Activated CD4-positive, alpha-beta T cell treated with anti-CD3 and anti-CD28 coated beads, Interleukin-2, Interleukin-4, amounts not matched to agents 100 ng/mL and 50 ng/mL, durations not matched to agents 16 hours and 8 hours (primary cell): ENCODE measurements at places on chromosomes 2 and 18.

- no peak for DNase-seq
These were observed 185.2 kb downstream of the ALPK2 start for GRCh38 chr18:58443671-58444070.

DNA sequence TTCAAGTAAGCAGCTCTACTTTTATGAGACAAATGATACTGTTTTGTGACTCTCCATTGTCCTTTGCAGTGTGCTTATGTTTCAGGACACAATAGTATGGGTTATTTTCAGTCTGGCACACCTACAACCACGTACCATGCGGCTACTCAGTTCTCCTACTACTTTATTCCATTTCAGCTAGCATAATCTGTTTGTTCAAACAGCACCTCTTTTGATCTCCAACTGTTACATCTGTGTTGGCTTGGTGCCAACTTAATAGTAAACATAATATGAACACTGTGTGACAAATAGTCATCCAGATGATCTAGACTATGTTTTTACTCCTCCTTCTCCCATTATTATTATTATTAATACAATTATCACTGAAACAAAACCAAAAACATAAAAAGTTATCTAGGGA is 40.5 kb downstream of the MYO3B start:
- DNase-seq: no peak

- no peak for DNase-seq
These were observed 680.2 kb downstream of the NYAP2 start for GRCh38 chr2:226079671-226080181.

- DNase-seq: no peak
These were observed 4.8 kb upstream of the THOC1 start for GRCh38 chr18:272650-273049.

DNA sequence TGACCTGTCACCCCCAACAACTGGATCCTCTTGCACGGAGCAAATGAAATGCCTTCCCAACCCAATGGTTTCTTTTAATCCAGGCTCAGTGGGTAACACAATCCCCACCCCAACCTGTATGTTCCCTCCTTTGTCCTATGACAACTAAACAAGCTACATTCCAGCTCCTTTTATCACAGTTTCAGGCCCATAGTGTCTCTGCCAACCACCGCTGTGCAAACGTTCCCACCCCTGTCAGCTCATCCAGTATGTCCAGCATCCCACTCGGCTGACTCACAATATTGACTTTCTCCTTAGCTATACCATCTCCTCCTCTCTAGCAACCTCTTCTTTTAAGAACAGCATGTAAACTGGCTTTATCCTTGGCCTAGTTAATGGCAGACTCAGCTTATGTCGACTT is 117.9 kb upstream of the PPP1CB start:
- DNase-seq: no peak

GRCh38 chr18:73962256-73962655 is 185.4 kb downstream of the FBXO15 start:
- DNase-seq: no peak

GRCh38 chr2:32136097-32136496 is 29.6 kb upstream of the SLC30A6 start:
- DNase-seq: no peak

DNA sequence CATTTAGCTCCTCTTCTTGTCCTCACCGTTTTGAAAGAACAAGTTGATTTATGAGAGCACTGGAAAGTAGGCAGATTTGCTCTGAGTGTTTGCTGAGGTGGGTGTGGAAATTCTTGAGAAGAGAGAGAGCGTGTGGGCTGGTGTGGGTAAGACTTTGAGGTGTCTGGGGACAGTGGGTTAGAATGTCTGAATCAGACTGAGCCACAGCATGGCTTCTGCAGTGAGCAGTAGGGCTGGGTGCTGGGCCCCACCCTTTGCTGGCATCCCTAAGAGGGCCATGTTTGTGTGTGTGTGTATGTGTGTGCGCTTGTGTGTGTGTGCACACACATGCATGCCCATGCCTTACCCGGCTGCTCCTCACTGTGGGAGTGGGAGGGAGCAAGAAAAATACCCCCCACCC is 63.7 kb downstream of the COPS8 start:
- DNase-seq: no peak

DNA sequence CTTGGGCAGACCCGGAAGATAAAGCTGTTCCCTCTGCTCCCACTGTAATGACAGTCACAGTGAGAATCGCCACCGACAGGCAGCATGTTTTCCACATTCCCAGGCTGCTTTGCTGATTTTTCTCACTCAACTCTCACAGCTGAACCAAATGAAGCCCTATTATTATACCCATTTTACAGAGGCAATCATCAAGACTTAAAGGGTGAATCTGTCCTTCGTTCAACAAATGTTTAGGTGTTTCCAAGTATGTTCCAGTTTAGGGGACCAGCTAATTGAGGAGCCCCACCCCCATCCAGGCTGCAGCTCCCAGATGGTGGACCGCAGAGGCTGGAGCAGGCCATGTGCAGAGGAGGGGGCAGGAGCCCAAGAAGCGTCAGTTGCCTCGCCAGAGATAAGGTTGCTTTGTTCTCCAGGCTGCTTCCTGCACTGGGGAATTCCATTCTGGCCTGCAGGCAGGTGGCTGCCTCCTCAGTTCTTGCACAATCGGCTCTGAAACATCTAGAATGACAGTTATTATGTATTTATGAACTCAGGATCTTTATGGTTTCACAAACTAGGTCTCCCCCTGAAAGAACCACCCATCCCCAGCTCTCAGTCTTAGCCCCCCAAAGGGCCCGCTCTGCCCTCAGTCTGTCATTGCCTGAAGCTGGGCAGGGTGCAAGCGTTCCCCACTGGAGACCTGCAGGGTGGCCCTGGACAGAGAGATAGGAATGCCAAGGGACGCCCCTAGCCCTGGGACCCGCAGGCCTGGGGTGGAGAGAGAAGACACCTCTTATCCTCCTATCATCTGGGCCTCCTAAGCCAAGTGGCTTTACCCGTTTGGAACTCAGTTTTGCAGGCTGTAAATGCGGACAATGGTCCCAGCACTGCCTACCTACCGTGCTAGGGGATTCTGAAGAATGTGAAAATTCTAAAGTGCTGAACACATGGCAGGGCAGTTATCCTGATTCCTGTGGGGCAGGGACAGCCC is 49.1 kb upstream of the MYCN start:
- no peak for DNase-seq

- no peak for DNase-seq
These were observed 368.8 kb downstream of the MEIS1 start for GRCh38 chr2:66803726-66804125.

DNA sequence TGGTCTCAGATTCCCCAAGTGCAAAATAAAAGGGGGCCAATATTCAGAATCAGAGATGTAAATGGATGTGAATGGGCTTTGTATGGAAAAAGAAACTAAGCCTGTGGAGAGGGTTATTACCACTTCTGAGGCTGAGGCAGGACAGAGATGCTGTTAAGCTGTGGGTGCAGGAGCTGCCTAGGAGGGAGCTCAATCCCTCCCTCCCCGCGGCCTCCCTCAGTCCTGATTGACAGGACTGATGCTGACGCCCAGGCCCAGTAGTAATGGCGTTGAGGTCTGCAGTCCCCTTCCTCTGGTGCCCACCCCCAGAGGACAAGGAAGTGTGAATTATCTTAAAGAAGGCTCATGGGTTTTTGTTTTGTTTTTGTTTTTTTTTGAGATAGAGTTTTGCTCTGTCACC is 40.4 kb downstream of the PSD4 start:
- DNase-seq: no peak

- DNase-seq: no peak
These were observed 6.1 kb upstream of the PCBP1 start for GRCh38 chr2:70081221-70081620.

GRCh38 chr2:20796374-20796791 is 26.5 kb downstream of the LDAH start:
- no peak for DNase-seq

DNA sequence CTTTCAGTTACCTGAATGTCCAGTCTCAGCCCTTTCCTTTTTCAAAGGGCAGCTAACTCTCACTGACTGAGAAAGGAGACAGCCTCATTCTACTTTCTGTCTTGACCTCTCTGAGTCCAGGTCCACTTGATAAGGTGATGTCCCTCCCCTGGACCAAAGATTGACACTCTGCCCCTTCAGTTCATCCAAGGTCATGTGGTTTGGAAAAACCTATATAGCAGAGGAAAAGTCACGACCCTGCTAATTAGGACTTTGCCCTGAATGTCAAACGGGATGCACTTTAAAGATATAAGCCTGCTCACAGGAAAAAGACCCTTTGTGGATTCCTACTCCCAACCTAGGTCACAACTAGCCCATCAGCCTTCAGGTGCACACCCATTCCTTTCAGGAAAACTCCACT is 208.3 kb downstream of the AGPS start:
- DNase-seq: no peak

GRCh38 chr2:138293549-138293948 is 208.0 kb upstream of the SPOPL start:
- DNase-seq: no peak

- no peak for DNase-seq
These were observed 564.3 kb downstream of the SLC4A3 start for GRCh38 chr2:220191737-220192136.

GRCh38 chr2:188884517-188884916 is 89.7 kb upstream of the COL3A1 start:
- DNase-seq: no peak

GRCh38 chr2:197894751-197895274 is 90.4 kb downstream of the PLCL1 start:
- DNase-seq: no peak

DNA sequence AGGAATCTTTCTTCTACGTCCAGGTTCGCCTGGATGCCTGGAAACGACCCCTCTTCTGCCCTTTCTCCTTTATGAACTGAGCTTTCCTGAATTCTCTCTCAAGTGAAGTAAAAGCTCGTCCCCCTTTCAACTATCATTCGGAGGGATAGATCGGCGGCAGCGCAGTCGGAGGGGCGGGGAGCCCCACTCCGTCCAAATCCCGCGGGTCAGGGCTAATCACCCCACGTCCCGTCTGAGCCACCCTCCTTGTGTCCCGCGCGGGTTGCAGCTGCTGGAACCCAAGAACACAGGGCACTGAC is 367 bp downstream of the FBXO48 start:
- DNase-seq: no peak

DNA sequence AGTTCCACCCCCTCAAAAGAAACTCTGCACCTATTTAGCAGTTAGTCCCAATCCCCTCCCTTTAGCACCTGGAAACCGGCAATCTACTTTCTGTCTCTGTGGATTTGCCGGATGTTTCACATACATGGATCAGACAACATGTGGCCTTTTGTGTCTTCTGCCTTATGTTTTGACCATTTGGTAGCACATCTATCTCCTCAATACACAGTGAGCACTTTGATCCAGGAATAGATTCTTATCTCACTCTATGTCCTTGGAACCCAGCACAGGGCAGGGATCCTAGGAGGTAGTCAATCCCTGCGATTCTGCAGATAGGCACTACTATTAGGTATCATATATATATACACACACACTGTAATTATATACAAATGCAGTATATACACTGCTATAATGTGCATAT is 3.8 kb upstream of the OTOF start:
- no peak for DNase-seq

GRCh38 chr2:238425979-238426567 is 654 bp upstream of the ASB1 start:
- DNase-seq: no peak

GRCh38 chr18:26438980-26439379 is 109.4 kb downstream of the KCTD1 start:
- DNase-seq: no peak

GRCh38 chr18:28407681-28408080 is 230.8 kb upstream of the CDH2 start:
- no peak for DNase-seq

DNA sequence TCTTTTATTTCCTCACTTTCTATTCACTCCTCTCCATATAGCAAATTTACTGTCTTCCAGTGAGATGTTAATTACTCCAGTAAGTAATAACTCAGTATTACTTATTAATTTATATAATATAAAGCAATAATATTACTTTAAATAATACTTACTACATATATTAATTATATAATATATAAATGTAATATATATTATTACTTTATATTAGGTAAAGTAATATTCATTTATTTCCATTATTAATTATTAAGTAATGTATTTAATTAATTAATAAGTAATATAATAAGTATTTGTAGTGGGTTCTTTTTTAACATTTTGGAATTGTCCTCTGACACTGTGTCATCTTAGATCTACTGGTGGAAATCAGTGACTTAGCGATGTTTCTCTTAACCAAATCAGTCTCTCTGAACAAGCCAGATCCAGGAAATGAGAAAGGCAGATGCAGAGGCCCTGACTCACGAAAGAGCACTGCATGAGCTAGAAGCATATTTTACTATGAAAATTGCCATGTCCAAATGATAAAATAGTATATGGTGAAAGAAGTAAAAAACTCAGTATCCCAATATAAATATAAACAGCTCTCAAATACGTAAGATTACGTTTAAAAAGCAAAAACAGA is 115.9 kb downstream of the DSEL start:
- DNase-seq: no peak

- DNase-seq: peak; percentile 39
These were observed 227.0 kb upstream of the SMAD7 start for GRCh38 chr18:49177812-49178211.

DNA sequence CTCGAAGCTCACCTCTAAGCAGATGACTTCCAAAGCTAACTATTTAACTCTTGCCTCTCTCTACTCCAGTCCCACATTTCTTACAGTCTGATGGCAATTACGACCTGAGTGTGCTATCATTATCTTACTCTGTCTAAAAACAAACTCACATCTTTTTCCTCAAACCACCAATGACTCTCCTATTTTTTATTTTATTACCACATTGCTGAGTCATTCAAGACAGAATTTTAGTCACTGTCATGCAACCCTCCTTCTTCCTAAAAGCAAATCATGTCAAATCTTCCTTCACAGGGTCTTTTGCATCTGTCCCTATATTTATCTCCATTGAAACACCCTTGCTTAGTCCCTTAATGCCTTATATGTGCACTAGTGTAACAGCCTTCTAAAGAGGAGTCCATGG is 34.6 kb upstream of the C2orf15 start:
- peak; percentile 7 for DNase-seq

GRCh38 chr18:76970770-76971559 is 148.6 kb downstream of the ZNF236 start:
- no peak for DNase-seq

DNA sequence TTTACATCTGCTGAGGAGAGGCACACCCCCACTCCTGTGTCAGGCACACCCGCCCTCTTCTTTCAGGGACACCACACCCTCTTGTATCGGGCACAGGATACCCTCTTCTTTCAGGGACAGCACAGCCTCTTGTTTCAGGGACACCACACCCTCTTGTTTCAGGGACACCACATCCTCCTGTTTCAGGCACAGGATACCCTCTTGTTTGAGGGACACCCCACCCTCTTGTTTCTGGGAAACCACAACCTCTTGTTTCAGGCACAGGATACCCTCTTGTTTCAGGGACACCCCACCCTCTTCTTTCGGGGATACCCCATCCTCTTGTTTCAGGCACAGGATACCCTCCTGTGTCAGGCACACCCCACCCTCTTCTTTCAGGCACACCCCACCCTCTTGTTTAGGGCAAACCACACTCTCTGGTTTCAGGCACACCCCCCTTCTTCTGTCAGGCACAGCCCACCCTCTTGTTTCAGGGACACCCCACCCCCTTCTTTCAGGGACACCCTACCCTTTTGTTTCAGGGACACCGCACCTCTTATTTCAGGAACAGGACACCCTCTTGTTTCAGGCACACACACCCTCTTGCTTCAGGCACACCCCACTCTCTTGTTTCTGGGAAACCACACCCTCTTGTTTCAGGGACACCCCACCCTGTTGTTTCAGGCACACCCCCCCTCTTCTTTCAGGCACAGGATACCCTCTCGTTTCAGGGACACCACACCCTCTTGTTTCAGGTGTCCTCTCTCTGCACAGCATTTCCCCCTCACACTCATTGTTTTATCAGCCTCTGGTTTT is 96.2 kb downstream of the TPO start:
- no peak for DNase-seq
